Amygdala (tissue), 56 donors: ENCODE measurements at places on chromosomes 1 and 21.

- no peak for DNase-seq
Observed at GRCh38 chr1:37478451-37478881, 4.1 kb downstream of the ZC3H12A start.

GRCh38 chr1:211468595-211468994 lies 23.4 kb downstream of the RD3 start:
- DNase-seq = peak; percentile 34

GRCh38 chr1:42908046-42908445 lies 50.6 kb downstream of the SLC2A1 start:
- no peak for DNase-seq

- no peak for DNase-seq
Observed at GRCh38 chr1:154726443-154726842, 118.5 kb upstream of the ADAR start.

GRCh38 chr1:36148821-36149236 lies 457 bp downstream of the TRAPPC3 start:
- DNase-seq = no peak

- no peak for DNase-seq
Observed at GRCh38 chr1:54967372-54967771, 13.1 kb upstream of the TMEM61 start.

- no peak for DNase-seq
Observed at GRCh38 chr1:156359973-156360372, 9.0 kb upstream of the RHBG start.

DNA sequence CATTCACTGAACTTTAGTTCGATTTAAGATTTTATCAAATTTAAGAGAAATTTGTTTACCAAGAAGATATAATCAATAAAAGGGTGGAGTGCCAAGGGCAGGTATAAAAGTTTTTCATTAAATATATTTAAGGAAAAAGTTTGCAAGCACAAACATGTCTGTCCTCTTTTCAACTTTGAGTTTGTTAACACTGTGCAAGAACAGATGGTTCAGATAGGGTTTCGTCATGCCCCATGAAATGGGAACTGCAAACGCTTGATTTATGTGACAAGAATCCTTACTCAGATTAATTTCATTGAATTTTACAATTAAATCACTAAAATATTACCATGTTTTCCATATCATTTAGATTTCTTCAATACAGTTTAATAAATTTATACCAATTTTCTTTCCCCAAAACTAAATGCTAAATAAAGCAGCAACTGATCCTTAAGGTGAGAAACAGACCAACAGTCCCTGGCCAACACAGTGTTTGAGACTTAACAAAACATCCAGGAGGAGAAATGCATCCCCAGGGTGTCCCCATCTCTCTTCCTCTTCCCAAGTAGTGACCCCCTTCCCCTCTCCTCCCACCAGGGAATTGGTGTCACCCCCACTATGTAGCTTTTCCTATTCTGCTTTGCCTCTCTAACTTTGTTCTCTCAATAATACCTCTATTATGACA lies 292.9 kb downstream of the LTN1 start:
- no peak for DNase-seq

DNA sequence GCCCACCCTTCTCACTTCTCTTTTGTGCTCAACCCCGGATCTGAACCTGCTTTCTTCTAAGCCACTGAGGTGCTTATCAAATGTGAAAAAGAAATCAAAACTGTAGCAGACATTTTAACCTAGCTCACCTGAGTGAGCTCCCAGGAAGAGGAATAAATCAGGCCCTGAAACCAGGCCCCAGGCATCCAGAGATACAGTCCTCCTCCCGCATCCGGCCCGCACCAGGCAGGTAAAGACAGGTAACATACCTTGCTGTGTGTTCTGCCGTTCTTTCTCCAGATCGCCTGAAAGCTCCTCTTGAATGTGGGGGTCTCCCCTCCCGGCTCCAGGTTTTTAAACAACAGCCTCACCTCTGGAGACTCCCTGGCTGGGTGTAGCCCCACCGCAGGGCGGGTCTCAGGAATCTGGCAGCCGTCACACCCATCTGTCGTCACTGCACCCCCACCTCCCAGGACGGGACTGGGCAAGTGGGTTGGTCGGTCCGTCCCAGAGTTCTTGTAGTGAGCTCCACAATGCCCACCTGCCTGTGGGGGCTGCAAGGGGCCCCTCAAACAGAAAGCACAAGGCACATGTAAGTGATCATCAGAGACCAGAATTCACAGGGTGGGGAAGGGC lies at the start of gene LAMB3:
TSS of gene LAMB3 (minus strand) at position 305 of the 615 bp plus-strand sequence. CDS start 1,481 bp downstream, outside the sequence.
- DNase-seq = no peak

- no peak for DNase-seq
Observed at GRCh38 chr1:66160719-66161118, 368.0 kb downstream of the PDE4B start.

DNA sequence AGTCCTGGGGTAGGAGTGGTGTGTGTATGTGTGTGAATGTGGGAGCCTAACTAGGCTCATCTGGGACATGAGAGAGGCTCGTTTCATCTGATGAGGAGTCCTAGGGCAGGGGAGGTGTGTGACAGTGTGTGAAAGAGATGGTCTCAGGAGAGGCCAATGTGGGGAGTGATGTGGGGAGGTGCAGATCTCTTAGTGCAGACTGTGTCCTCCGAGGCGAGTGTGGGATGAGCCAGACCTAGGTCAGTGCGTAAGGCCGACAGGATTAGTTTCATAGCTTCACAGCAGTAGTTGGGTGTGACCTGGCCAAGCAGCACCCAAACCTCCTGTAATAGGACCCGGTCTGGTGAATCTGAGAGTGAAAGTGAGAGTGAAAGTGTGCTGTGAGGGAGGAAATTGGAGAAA lies 94.7 kb downstream of the LIPI start:
- no peak for DNase-seq

- no peak for DNase-seq
Observed at GRCh38 chr1:239891621-239892358, 199.9 kb upstream of the FMN2 start.

DNA sequence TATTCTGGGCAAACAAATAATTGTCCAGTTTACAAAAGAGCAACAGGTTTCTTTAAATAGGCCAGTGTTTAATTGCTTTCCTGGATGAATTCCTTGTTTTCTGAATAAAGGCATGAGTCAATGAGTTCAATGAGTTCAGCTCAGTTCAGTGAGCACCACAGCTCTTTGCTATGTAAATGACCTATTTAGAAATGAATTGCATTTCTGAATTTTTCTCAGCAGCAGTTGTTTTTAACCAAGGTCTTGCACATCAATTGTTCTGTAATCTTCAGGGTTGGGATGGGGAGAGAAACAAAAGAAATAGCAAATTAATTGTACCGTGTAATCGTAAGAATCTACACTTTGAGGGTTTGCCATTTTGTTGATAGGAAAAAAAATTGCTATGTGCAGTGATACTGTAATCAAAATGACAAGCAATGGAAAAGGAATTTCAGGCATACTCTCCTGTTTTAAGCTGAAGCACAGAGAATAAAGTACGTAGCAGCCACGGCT lies 45.7 kb downstream of the MIS18A start:
- no peak for DNase-seq

DNA sequence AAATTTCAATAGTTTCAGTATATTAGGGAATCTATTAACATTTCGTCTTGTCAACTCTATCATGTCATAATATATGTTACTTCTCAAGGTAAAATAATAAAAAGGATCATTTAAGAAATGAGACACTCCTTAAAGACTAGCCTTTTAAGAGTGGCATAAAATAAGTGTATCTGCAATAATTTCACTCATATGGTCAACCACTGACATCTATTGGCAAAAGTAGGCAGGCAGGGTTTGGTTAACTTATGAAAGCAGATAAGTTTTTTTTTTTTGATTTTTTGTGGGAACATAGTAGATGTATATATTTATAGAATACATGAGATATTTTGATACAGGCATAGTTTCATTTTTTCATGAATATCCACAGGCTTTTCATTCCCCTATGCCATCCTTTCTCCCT lies 5.5 kb upstream of the RGS21 start:
- DNase-seq = no peak

GRCh38 chr1:155890251-155890650 lies 20.9 kb downstream of the RIT1 start:
- no peak for DNase-seq

GRCh38 chr1:84736944-84737343 lies 46.7 kb upstream of the SSX2IP start:
- no peak for DNase-seq

DNA sequence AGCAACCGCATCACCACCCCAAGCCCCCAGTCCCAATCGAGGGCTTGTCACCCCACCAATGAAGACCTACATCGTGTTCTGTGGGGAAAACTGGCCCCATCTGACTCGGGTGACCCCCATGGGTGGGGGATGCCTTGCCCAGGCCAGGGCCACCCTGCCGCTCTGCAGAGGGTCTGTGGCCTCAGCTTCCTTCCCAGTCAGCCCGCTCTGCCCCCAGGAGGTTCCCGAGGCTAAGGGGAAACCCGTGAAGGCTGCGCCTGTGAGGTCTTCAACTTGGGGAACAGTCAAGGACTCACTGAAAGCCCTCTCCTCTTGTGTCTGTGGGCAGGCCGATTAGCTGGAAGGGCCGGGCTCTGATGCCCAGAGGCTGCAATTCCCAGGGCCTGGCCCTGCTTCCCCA lies 2.0 kb downstream of the SRARP start:
- DNase-seq = no peak

- no peak for DNase-seq
Observed at GRCh38 chr1:83882906-83883305, 116.0 kb downstream of the TTLL7 start.

DNA sequence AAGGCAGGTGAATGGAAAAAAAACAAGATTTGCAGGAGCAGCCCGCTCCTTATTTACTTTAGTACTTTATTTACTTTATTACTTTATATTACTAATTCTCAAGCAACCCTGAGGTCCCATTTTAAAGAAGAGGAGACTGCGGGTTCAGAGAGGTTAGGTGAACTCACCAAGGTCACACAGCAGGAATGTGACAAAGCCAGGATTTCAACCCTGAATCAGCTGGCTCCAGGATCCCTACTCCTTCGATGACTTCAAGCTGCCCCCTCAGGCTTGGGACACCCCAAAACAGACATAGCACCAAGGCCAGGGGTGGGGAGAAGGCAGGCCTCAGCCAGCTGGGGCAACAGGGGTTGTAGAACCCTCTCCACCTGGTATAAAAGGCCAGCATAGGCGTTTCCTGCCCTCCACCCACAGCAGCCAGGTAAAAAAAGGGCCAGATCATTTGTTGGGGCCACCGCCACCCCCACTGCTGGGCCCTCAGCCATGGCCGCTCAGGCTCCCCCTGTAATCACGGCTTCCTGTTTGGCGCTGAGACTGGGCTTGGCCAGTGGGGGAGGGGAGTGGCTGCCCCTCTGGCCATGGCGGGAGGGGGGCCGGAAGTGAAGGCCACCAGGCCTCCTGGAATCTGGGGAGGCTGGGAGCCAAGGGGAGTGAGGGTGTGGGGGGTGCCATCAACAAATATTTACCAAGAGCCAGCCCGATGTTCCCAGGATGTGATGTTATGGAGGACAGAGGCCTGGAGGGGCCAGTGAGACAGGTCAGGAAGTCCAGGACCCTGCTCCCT lies 6.6 kb downstream of the SDC3 start:
- no peak for DNase-seq

DNA sequence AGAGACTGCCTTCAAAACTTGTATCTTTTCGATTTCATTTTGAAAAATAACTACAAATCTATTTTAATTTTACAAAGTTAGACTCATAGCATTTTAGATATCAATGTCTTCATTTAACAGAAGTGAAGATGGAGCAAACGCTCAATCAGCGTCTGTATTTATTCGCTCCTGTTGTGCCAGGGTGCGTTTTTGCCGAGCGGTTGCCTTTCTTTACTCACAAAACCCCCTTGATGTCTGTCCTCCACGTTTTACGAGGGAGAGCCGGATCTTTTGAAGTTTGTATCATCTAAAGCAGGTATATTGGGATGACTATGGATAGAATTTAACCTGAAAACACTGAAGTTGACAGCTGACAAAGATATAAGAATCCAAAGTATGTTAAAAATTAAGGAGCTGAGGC lies 44.6 kb downstream of the MRPL39 start:
- DNase-seq = no peak

DNA sequence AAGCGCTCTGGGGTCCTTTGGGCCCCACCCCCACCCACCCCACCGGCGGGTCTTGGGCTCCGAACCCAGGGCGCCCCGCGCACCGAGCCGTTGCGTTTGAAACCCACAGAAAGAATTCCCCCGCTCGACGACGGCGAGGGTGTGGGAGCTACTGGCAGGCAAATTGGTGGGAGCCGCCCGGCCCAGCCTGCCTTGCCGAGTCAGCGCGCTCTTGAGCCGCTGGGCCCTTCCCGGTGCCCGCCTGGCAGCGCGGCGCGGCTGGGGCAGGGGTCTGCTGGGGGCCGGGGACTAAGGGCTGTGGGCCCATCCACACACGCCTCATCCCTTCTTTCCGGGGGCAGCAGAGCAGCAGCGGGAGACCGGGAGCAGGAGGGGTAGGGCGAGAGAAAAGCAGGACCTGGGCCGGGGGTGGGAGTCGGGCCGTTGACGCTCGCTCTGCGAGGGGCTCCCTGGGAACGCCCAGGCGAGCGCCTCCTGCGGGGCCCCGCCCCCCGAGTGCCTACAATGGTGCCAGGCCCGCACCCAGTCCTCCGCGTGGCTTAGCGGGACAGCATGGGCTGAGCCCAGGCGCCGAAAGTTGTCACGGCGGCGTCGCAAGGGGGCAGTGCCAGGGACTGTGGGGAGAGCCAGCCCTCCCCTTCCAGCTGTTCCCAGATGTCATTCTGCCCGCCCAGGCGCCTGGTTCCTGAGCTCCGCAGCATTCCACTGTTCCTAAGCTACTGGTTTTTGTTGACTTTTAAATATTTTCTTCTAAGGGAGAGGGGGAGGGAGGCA lies at the start of gene C1orf94:
TSS of gene C1orf94 (plus strand) at position 78 of the 774 bp plus-strand sequence. CDS start 883 bp downstream, outside the sequence.
- no peak for DNase-seq

- DNase-seq = no peak
Observed at GRCh38 chr1:156841295-156841855, 17.5 kb downstream of the INSRR start.

- DNase-seq = no peak
Observed at GRCh38 chr1:178038372-178038771, 55.5 kb upstream of the RASAL2 start.

- no peak for DNase-seq
Observed at GRCh38 chr1:208747979-208748378, 503.8 kb upstream of the PLXNA2 start.

- peak; percentile 44 for DNase-seq
Observed at GRCh38 chr1:210250665-210250997, 18.0 kb downstream of the SERTAD4 start.

- no peak for DNase-seq
Observed at GRCh38 chr21:26421724-26422123, 151.4 kb downstream of the CYYR1 start.

- no peak for DNase-seq
Observed at GRCh38 chr1:159077120-159077961, 775 bp upstream of the AIM2 start.

DNA sequence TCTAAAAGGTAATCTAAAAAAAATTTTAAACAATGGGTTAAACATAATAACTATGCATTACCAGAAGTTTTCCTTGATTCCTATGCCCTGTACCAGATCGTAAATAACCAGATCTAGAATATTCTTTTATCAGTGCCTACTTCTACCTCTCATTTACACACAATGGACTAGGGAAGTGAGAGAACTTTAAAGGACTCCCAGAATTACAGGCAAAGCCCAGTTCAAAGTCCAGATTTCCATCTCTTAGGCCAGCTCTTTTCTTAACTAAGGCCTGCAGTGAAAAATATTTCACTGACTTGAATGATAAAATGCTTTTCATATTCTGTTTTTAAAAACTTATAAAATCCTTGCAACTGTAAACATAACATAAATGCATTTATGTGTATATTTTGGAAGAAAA lies 32.6 kb downstream of the ESRRG start:
- DNase-seq = no peak

- DNase-seq = no peak
Observed at GRCh38 chr1:183443011-183443410, 24.8 kb upstream of the NMNAT2 start.

- no peak for DNase-seq
Observed at GRCh38 chr1:229434641-229435051, 752 bp upstream of the ACTA1 start.
